ENCODE measurements at places on chromosomes 7 and 10. TPM values are rescaled to one million over a fixed set of nuclear protein-coding genes. Genes with fewer than 3 reads are reported as not detected.

The OR2A5 gene
- not detected for total RNA-seq

The CLEC5A gene
- total RNA-seq, result not detected

The PON3 gene
- not detected for total RNA-seq

The TRIM73 gene
- total RNA-seq, result 5.8 TPM

The OR2A25 gene
- not detected for total RNA-seq

The TFPI2 gene
- 3.1 TPM for total RNA-seq

The SLC26A5 gene
- 0.35 TPM for total RNA-seq

The CPEB3 gene
- total RNA-seq, result 0.99 TPM

The FGF8 gene
- 46.5 TPM for total RNA-seq

The ODAD2 gene
- total RNA-seq, result 11.2 TPM

The EN2 gene
- total RNA-seq, result not detected

The OPALIN gene
- total RNA-seq, result not detected

The RSPH10B2 gene
- 1.1 TPM for total RNA-seq

The NEUROD6 gene
- total RNA-seq, result not detected

The MSS51 gene
- 4.0 TPM for total RNA-seq

The RADIL gene
- total RNA-seq, result 27.0 TPM

The MXI1 gene
- 28.3 TPM for total RNA-seq

The ACTR1A gene
- total RNA-seq, result 91.6 TPM

The JMJD1C gene
- 123 TPM for total RNA-seq

The RHOBTB1 gene
- 5.6 TPM for total RNA-seq

The TLX1 gene
- total RNA-seq, result not detected

The LARP4B gene
- 94.1 TPM for total RNA-seq

The SYNPO2L gene
- 0.20 TPM for total RNA-seq

The SFMBT2 gene
- 3.3 TPM for total RNA-seq

Data from endodermal cell (in vitro differentiated cells).